ENCODE measurements at places on chromosomes 11 and 22.
A peak's percentile ranks its signal among the peaks of the same experiment; 100 is the strongest.

GRCh38 chr11:85974122-85974521 is 94.8 kb downstream of the PICALM start:
- DNase-seq, result no peak

DNA sequence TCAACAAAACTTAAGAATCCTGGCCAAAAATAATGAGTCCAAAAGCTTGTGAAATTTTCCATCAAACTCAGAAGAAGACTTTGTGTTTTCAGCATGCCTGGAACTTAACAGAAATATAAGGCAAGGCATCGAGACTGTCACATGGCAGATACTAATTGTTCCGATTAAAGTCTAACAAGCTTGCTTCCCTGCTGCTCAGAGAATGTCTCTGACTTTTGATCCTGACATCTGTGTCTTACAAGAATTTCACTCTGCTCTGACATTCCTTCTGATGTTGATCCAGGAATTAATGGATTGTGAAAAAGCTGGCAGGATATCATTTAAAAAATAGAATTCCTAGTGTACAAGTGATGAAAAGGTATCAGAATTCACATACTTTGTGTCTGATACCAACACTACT is 170.2 kb downstream of the DCDC1 start:
- DNase-seq, result no peak

DNA sequence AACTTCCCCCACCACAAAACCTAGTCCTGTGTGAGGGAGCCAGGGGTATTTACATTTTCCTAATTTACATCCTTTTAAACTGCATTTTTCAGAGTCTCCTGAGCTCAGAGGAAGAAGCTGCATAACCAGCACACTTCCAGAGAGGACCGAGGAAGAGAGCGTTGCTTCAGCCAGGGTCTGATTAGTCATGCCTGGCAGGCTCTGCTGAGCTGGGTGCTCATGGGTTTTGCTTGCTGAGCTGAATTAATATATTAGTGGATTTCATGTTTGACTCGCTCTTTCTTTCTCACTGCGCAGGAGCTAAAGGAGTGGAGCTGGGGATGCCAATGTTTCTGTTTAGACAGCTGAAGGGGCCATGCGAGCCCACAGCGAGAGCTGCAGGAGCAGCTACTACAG is 539.3 kb upstream of the B3GAT1 start:
- DNase-seq, result peak; percentile 82

DNA sequence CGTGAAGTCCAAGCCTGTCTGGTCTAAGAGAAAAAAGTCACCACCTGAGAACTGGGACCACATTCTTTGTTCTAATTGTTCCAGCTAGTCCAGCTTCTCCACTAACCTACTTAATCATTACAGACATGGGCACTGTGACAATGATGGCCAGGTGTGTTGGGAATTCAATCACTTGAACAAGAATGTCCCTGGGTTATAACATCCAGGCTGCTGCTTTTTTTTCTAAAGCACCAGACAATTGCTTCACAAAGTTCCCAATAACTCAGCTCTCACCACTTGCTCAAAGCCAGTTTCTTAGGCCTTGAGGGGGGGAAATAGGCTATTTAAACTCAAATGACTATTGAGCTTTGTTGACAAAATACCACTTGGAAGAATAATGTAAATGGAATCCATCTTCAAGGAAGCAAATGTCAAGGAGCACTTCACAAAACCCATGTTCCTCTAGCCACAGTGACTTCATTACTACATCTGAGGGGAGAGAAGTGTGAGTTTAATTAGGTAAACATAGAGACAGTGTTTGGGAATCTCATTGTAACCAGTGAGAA is 80.3 kb downstream of the ME3 start:
- DNase-seq, result peak; percentile 83

DNA sequence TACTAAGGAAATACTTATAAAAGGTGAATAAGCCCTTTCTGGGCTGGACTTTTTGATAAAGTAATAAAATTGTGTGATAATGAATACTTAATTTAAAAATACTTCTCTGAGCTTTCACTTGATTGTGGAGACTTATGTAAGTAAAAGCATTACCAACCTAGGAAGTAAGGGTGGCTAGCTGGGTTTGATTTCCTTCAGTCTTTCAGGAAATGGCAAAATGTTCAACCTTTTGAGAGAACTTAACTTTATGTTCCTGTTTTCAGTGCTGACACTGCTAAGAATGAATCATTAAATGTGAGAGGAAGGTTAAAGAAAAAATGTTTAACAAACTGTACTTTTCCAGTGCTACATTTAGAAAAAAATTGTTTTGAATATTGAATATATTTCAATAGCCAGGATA is 900.3 kb downstream of the METTL15 start:
- no peak for DNase-seq

DNA sequence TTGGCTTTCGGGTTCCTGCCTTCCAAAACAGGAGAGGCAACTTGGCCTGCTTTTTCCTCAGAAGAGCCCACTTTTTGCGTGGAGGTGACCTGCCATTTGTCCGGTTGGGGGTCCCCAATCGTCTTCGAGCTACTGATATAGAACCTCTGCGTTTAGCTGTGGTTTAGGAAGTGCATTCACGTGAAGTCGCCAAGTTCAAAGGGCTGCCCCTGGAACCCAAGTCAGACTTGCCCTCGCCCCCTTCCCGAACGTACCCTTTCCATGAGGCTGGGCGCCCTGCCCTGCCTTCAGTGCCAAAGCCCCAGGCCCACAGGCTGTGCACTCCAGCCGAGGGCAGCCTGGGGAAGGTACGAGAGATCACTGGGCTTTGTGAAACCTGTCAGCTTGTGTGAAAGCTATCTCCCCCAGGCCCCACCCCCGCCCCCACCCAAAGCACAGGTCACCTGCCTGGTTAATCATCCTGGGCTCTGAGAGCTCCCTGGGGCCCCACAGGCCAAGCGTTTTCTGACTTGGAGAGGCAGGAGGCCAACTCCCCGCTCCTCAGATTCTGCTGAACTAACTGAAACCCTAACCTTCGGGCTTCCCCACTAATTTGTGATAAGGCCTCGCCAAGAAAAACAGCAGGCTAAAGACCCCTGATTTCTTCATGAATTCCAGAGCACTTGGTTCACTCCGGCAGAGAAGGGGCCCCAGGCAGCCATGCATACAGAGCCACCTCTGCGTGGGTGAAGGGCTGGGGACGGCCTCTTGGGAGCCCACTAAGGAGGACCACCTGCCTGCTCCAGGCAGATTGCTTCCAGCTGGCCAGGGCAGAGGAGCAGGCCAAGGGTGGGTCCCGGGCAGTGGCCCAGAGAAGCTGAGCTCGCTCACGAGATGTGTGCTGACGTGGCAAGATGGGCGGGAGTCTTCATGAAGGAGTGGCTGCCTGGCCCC is 25.8 kb upstream of the KCNQ1OT1 start:
- no peak for DNase-seq

DNA sequence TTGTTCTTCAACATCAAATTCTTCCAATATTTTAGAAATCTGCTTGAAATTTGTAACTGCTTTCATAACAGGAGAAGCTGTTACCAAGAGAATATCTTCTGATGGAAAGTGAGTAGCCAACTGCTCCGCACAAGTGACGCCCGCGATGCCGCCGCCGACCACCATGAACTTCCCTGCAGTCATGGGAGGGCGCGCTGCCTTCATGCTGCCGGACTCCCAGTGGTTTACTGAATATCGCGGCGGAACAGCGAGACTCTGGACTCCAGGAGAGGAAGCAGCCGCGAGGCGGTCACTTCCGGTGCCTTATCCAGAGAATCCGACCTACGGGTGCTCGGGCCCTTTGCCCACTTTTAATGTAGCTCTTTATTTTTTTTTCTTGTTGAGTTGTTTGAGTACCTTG is 190.6 kb downstream of the GUCY1A2 start:
- DNase-seq, result no peak

DNA sequence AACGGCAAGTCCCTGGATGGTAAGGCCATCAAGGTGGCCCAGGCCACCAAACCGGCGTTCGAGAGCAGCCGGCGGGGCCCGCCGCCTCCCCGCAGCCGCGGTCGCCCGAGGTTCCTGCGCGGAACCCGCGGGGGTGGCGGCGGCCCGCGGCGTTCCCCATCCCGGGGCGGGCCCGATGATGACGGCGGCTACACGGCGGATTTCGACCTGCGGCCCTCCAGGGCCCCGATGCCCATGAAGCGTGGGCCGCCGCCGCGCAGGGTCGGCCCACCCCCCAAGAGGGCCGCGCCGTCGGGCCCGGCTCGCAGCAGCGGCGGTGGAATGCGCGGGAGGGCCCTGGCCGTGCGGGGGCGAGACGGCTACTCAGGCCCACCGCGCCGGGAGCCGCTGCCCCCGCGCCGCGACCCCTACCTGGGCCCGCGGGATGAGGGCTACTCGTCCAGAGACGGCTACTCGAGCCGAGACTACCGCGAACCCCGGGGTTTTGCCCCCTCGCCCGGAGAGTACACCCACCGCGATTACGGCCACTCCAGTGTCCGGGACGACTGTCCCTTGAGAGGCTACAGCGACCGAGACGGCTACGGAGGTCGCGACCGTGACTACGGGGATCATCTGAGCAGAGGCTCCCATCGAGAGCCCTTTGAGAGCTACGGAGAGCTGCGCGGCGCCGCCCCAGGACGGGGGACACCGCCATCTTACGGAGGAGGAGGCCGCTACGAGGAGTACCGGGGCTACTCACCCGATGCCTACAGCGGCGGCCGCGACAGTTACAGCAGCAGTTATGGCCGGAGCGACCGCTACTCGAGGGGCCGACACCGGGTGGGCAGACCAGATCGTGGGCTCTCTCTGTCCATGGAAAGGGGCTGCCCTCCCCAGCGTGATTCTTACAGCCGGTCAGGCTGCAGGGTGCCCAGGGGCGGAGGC is 792 bp downstream of the RBMXL2 start:
- DNase-seq, result no peak

GRCh38 chr11:122983438-122984185 is 2.0 kb upstream of the BSX start:
- DNase-seq, result no peak

- no peak for DNase-seq
These were observed 7.0 kb downstream of the OR5J2 start for GRCh38 chr11:56183459-56183858.

DNA sequence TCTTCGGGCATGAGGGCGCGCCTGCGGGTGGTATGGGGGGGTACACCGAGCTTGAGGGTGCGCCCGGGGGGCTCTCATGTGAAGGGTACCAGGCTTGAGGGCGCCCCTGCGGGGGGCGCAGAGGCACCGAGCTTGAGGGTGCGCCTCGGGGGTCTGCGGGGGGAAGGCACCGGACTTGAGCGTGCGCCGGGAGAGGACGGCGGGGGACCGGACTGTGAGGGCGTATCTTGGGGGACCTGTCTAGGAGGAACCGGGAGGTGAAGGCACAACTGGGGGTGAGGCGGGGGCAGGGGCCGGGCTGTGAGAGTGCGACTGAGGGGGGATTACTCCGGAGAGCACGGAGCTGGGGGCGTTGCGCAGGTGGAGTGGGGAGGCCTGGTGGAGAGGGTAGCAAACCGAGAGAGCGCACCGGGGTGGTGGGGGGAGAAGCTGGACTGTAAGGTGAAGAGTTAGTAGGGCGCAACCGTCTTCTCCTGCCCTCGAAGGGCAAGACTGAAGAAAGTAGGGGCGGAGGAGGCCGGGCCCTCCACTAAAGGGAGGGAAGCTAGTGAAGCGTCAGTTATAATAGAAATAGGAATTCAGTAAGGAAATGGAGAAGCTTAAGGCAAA is 1.1 kb upstream of the DDX6 start:
- DNase-seq, result peak; percentile 18

DNA sequence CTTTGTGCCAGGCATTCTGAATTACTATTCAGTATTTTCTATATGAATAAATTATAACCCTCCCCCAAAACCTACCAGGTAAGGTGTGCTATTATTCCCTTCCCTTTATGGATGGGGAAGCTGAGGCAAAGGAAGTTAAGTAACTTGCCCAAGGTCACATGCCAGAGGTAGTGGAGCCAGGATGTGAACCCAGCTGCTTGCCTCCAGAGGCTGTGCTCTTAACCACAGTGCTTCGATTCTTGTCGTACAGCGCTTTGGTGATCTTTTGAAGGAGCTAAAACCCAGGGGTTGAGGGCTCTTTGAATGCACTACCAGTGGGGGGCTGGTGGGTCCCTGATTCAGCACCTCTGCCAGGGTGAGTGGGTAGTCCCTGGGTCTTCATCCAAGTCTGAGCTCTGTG is 18.8 kb downstream of the MCM5 start:
- no peak for DNase-seq

GRCh38 chr11:76600124-76600655 is 70.4 kb downstream of the LRRC32 start:
- DNase-seq, result no peak

GRCh38 chr11:123217897-123218296 is 22.8 kb upstream of the CLMP start:
- no peak for DNase-seq

- no peak for DNase-seq
These were observed 223 bp downstream of the WT1 start for GRCh38 chr11:32435152-32435480.

GRCh38 chr22:31692186-31692886 is 30.3 kb upstream of the PISD start:
- peak; percentile 81 for DNase-seq

DNA sequence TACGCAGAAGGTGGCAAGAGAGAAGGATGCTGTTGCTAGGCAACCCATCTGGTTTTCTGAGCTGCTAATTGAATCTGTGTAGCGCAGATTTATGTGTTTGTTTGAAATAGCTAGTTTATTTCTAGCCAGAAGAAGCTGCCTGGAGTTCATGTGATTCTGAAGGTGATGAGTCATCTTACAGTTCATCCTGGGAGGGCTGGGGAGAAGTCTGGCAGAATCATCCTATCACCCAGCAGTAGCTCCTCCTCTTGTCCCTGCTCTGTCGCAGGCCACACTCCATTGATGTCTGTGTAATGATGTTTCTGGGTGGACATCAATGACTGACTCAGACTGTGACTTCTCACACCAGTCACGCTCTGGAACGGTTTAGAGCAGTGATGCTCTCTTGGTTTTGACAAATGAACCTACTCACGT is 4.8 kb upstream of the FBXO7 start:
- DNase-seq, result peak; percentile 87

GRCh38 chr11:1298695-1299492 is 10.5 kb downstream of the TOLLIP start:
- peak; percentile 14 for DNase-seq

- no peak for DNase-seq
These were observed 119.2 kb upstream of the C11orf87 start for GRCh38 chr11:109302591-109303334.

GRCh38 chr11:124868331-124869274 is 3.4 kb downstream of the ROBO3 start:
- no peak for DNase-seq

GRCh38 chr11:121688860-121689614 is 236.3 kb upstream of the SORL1-AS1 start:
- no peak for DNase-seq

GRCh38 chr11:10322830-10323792 is 18.2 kb downstream of the ADM start:
- DNase-seq, result peak; percentile 95

- DNase-seq, result no peak
These were observed 87.1 kb upstream of the RAG2 start for GRCh38 chr11:36684840-36685801.

- DNase-seq, result peak; percentile 78
These were observed 47.8 kb downstream of the MRTFA start for GRCh38 chr22:40588726-40589125.

DNA sequence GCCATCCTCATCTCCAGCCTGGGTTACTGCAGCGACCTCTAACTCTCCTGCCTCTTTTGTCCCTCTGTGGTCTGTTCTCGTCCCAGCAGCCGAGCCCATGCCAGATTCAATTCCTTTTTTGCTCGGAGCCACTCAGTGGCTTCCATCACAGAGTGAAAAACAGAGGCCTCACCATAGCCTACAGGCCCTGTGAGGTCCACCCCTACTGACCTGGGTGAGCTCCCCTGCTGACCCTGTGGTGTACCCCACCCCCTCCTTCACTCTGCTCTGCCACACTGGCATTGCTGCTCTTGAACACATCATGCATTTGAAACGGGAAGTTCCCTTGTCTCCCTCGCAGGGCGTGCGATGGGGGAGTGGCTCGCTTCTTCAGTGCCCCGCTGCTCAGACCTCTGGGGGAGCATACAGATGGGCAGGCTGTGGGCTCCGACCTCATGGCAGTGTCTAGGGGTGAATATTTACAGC is 2.1 kb downstream of the AIP start:
- DNase-seq, result no peak

Data from fibroblast of skin of back (primary cell).